ENCODE measurements at places on chromosomes 6 and 20.

DNA sequence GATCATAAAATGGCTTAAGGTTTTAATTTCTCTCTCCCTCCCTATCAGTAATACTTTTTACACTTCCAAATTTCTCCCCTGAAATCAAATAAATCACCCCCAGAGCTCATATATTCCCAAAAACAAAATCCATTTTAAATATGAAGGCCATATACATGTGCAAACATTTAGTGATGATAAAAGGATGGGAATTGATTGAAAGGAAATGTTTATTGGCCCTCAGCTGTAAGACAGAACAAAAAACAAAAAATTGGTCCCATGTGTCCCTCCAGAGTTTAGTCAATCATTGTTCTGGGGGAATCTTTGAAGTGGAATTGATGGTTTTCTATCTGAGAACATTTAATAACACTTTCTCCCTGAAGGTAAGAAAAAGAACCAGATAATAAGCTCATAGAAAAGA is 91.7 kb downstream of the COL12A1 start:
- DNase-seq, result no peak

GRCh38 chr6:105600336-105601260 is 197.7 kb upstream of the PREP start:
- DNase-seq, result no peak

GRCh38 chr20:62219992-62220665 is at the start of gene HRH3:
Gene HRH3, minus strand, starts transcription at chr20:62220278. Its CDS starts 308 bp downstream, at chr20:62219970.
- DNase-seq, result peak; percentile 33

DNA sequence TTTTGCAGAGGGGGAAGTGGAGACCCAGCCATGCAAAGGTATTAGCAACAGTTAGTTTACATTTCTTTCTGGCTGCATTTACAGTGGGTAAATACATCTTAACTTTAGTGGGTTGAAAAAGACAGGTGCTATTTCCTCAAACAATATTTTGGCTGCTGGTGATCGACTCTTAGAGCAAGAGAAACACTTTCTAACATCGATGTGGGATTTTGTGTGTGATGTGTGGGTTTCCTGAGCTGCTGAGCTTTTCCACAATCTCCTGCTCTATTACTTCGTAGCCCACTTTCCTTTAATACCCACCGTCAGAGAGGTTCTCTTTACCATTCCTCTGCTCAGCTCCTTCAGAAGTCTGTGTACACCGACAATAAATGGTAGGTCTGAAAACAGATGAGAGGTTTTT is 339.0 kb downstream of the NRN1 start:
- DNase-seq, result no peak

- DNase-seq, result no peak
Measured at GRCh38 chr20:38969708-38970107, 7.6 kb downstream of the DHX35 start.

DNA sequence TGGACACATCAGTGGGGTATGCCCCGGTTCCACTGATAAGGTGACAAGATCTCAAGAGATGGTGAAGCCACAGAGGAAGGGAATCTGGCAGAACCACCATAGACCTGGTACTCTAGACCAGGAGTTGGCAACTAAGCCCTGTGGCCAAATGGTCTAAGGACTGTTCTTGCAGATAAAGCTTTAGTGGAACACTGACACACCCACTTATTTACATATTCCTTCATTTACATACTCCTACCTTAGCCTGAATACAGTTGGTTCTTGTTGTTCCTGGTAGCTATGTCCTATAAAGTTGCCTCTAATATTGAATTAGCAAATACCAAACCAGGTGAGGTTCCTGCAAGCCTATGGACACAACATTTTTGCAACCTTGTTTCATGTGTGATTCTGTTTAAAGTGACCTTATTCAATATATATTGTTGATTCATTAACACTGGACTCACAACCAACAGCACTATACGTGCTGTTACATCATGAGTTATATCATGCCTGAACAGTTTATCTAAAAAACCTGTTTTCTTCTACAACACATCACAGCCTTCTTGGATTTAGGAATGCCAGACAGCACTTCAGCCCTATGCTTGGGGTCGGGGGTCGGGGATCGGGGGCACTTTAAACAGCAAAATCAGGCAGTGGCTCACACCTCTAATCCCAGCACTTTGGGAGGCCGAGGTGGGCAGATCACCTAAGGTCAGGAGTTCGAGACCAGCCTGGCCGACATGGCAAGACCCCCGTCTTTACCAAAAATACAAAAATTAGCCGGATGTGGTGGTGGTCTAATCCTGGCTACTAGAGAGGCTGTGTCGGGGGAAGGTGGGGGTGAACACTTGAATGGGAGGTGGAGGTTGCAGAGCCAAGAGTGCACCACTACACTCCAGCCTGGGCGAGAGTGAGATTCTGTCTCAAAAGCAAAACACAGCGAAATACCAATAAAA is 2.5 kb downstream of the CCDC167 start:
- DNase-seq, result no peak

DNA sequence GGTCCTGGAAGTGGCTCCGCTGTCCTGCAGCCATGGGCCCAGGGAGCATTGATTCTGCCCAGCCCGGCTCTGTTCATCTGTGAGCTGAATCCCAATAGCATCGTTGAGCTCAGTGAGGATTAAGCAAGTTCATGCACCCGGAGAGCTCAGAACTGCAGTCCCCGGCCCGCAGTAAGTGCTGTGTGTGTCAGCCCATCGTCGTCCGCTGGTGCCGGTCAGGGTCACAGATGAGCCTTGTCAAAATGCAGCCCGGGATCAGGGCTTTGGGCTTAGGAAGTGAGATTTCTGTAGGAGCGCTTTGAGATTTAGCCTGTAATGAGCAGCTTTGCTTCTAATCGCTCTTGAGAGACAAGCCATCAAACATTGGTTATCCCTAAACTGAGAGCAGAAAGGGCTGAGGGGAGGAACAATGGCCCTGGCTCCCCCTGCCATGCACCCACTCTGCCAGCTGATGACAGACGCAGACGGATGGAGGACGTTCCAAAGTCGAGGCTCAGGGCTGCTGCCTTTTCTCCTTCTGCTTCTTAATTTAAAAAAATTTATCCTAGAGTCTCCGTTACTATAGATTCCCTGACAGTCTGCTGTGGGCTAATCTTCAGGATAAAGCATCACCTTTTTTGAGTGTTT is 25.6 kb upstream of the SULF2 start:
- no peak for DNase-seq

DNA sequence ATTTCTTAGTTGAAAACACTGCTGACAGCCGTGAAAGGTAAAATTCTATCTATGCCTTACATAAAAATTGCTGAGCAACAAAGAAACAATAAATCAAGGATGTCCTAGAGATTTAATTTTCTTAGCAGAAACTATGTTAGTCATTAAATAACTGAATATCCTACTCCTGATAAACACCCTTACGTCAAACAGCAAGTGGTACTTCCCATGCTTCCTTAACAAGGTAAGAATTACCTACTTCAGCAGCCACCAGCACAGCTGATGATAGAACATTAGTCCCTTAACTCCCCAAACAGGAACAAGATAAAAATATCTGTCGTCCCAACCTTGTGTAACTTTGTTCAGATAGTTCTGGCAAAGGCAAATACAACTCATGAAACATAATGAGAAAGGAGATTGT is 8.7 kb downstream of the SERPINB6 start:
- no peak for DNase-seq

DNA sequence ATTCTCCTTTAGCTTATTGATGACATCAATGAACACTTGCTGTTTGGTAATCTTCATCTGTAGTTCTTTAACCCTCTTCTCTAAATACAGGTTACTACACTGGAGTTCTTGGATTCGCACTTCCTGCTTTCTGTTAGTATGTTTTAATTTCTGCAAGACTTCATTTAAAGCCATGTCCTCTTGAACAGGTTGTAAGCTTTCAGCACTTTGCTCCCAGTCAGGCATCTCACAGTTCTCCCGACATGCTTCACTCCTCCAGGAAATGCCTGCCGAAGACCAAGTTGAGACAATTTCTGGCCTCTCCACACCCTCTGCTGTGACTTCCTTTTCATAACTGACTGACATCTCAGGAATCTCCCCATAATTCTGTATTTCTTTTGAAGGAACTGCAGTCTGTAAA is 15.8 kb downstream of the CAGE1 start:
- no peak for DNase-seq

DNA sequence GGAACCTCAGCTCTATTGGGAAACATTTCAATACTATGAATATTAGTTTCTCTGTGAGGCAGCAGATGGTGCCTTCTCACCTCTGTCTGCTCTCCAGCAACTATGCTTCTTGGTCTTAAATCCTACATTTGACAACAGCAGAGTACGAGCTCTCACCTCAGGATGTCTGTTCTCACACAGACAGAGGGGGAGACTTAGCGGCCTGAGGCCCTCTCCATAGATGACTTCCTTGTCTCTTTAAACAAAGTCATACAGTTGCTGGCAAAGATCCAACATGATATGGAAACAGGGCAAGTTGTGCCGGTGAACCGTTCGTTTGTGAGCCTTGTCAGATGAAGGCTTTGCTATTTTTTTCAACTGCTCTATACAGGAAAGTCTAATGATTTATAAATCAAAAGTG is 43.7 kb upstream of the GABRR1 start:
- no peak for DNase-seq

GRCh38 chr6:9699888-9700287 is 715.0 kb downstream of the TFAP2A start:
- no peak for DNase-seq

DNA sequence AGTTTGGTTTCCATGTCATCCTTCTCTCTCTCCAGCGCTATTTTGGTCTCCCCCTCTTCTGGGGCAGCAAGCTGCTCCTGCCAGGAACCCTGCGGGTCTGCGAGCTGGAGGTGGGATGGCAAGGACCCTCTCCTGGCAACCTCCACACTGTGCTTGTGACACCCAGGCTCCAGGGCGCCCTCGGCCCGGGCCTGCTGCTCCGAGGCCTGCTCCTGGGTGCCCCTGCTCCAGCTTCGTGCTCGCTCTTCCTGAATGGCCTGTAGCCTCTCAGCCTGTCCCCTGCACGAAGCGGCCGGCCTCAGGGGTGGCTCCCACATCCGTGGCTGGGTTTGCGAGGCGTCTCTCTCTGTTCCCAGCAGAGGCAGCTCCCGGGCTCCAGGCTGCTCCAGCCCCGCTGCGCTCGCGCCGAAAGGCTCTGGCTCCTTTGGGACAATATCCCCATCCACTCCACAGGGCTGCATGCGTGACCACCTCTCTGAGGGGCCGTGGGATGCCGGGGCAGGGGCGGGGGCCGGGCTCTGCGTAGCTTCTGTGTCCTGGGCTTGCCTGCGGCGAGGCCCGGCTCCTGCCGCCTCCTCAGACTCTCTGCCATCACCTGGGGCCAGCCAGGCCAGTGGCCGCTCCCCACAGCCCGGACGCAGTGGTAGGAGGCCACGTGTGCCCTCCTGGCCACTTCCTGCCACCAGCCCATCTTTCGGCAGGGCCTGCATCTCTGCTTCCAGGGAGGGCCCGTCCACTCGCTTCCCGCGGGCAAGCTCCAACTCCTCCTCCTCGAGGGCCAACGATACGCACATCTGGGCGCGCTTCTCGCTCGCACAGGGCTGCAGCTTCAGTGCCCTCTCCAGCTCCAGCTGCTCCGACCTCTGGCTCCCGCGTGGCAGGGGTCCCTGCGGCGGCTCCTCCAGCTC is 68.9 kb downstream of the GINS1 start:
- DNase-seq, result no peak

- no peak for DNase-seq
Measured at GRCh38 chr6:75234126-75234865, 9.3 kb downstream of the COX7A2 start.

DNA sequence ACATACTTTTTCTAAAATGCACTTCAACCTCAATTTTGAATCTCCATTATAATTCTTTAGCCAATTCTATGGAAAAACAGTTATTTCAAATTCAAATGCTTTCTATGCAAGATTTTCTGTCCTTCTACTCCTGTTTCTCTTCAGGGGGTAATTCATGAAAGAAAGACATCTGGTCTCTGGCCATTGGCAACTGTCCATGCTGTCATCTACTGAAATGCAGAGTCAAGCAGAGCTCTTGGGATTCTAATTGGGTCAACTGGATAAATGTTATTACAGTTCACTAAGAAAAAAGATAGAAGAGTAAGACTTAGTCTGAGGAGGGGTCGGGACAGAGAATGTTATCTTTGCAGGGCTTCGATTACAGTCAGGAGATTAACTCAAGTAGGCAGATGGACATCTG is 22.0 kb upstream of the BMP5 start:
- DNase-seq, result no peak

- DNase-seq, result no peak
Measured at GRCh38 chr20:49896204-49896603, 19.1 kb downstream of the SPATA2 start.

DNA sequence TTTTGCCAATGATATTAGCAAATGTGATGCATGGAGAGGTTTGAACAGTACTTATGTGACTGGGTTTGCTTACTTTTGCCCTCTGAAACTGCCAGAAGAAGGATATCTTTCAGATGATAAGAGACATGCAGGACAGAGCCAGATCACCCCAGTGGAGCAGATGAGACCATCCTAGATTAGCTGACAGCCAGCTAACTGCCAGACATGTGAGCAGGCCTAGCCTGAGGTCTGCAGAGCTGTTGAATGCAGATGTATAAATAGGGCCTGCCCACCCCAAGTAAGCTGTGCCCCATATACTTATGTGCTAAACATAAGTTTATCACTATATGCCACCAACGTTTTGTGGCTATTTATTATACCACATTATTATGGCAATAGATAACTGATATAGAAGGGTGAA is 5.9 kb downstream of the ZSCAN31 start:
- no peak for DNase-seq

- DNase-seq, result no peak
Measured at GRCh38 chr6:8177721-8178120, 75.4 kb upstream of the EEF1E1 start.

DNA sequence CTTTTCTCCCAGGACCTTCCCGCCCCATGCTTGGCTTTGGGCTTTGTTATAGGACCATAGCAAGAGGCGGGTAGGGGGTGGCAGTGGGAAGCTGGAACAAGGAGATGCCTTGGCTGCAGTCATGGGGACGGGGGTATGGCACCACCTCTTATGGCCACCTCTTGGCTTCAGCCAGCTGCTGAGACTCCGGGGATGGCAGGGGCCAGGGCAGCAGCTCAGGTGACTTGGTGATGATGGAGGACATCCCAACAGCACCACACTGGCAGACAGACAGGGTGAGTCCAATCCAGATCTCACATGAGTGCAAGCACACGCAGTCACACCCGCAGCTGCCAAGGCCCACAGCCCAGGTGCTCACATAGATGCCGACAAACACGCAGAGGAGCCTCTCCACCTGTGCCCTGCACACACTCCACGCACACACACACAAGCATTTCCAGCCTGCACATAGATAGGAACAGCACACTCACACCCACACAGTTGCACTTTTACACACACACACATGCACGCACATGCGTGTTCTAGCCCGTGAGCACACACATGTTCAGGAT is 6.2 kb downstream of the NOL4L start:
- DNase-seq, result no peak

GRCh38 chr6:170451762-170452651 is 101.1 kb downstream of the PSMB1 start:
- no peak for DNase-seq

GRCh38 chr6:90646940-90647339 is 60.1 kb upstream of the MAP3K7 start:
- DNase-seq, result no peak
